ENCODE measurements at places on chromosomes 1 and 21.

- DNase-seq, result no peak
These were observed 7.8 kb upstream of the GPR61 start for GRCh38 chr1:109531826-109532364.

DNA sequence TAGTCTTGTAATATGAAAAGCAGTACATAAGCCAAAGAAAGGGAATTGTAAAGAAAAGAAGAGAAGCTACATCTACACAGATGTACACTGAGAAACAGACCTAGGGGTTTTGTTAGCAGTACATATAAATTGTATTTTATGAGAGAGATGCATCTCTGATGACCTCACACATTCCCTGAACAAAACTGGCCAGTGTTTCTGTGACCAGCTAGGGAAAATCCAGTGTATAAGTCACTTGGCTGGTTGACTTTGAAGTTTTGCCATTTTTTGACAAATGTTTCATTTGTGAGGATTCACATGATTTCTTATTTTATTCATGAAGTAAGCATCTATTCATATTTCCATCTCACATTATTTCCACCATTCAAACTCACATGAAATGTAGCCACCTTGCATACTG lies 28.3 kb upstream of the DYNLT5 start:
- no peak for DNase-seq

DNA sequence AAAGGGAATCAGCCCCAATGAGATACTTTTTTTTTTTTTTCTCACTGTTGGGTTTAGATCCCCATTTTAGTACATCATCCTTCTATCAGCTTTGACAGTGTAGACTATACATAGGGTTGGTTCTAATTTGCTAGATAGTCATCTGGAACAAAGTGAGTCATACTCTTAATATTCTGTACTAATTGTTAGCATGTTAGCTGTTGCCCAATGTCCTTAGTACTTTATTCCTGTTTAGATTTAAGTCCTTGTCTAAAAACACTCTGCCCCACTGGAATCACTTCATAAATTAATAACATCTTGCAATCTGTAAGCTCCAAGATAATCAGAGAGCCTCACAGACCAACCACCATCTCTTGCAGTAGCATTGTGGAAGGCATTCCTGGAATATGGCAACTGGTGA lies 209.8 kb upstream of the KIAA0040 start:
- DNase-seq, result no peak

DNA sequence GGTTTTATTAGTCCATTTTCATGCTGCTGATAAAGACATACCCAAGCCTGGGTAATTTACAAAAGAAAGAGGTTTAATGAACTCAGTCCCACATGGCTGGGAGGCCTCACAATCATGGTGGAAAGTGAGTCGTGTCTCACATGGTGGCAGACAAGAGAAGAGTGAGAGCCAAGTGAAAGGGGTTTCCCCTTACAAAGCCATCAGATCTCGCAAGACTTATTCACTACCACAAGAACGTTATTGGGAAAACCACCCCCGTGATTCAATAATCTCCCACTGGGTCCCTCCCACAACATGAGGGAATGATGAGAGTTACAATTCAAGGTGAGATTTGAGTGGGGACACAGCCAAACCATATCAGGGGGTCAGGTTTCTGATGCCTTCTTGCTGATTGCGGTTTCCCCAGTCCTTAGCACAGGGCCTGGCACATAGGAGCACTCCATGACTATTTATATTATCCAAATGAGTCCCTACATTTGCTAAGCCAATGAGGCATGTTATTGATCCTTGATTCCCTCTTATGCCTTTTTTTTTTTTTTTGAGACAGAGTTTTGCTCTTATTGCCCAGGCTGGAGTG lies 35.3 kb upstream of the PAXBP1 start:
- no peak for DNase-seq

DNA sequence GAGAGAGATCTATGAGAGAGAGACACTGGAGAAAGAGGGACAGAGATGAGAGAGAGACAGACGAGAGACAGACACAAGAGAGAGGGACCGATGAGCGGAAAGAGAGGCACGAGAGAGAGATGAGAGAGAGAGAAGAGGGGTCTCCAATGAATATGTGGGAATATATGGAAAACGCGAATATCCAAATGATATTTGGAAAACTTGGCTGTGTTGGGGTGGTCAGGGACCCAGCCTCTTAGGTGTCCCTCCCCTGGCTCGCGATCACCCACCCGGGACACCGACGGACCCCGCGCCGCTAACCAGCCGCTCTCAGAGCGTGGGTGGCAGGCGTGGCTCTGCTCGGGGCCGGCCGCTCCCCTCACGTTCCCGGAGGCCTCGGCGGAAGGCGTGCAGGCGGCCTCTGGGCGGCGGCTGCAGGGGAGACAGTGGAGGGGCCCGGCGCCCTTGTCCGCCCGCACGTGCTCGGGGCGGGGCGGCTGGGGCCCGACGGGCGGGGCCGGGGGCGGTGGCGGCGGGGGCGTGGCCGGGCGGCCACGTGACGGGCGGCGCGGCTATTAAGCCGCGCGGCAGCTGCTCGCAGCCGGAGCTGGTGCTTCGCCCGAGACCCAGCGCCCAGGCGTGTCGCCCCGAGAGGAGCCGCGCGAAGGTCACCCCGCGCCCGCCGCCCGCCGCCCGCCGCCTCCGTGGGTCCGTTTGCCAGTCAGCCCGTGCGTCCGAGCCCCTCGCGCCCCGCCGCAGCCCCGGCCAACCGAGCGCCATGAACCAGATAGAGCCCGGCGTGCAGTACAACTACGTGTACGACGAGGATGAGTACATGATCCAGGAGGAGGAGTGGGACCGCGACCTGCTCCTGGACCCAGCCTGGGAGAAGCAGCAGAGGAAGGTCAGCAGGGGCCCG lies at the start of gene ACTN2:
ACTN2 (plus strand) TSS at position 583 of the 898 bp plus-strand sequence; CDS start at position 758, 175 bp downstream.
- no peak for DNase-seq

- no peak for DNase-seq
These were observed 729 bp downstream of the APP start for GRCh38 chr21:26169611-26170470.

- no peak for DNase-seq
These were observed 10.1 kb upstream of the CITED4 start for GRCh38 chr1:40872276-40872675.

- DNase-seq, result no peak
These were observed 555.8 kb downstream of the DPYD start for GRCh38 chr1:97365026-97365425.

DNA sequence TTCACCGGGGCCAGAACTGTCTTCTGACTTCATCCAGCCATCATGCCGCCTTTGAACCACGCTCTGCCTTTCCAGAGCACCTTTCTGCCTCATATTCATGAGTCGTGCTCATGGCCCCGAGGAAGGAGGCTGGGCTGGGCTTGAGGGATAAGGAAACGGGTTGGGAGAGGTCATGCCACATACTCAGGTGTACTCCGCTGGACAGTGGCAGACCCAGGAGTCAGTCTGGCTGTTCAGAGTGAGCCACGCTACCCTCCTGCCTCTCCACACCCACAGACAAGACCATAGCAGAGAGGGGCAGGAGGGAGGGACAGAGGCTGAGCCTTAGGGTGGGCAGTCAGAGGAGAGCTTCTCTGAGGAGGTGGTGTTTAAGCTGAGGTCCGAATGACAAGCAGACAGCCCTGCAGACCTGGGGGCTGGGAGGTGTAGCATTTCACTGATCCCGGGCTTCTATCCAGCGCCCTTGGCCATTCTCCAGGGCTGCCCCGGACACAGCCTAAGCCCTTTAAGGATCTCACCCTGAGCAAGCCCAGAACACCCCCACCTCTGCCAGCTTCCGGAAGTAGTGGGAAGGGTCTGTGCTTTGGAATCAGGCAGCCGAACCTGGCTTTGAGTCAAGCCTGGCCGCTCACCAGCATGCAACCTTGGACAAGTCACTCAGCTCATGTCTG lies 102.3 kb downstream of the LACTBL1 start:
- no peak for DNase-seq

DNA sequence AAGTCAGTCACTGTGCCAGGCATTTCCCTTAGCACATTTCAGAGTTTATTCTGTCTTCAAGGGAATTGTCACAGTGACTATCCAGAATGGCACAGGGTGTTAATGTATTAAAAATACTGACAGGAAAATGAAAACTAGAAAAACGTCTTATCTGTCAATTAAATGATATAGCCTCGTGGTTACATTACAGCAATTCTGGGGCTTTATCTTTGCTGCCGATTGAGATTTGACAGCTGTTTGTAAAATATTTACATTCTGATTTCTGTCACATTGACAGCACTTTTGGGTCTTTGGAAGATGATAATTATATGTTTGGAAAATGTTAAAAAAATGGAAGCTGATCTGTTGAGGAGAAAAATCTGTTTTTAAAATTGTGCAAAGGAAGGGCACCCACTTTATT lies 250.0 kb downstream of the CHRM3 start:
- DNase-seq, result no peak

- no peak for DNase-seq
These were observed 21.2 kb downstream of the PRRX1 start for GRCh38 chr1:170685166-170685565.

DNA sequence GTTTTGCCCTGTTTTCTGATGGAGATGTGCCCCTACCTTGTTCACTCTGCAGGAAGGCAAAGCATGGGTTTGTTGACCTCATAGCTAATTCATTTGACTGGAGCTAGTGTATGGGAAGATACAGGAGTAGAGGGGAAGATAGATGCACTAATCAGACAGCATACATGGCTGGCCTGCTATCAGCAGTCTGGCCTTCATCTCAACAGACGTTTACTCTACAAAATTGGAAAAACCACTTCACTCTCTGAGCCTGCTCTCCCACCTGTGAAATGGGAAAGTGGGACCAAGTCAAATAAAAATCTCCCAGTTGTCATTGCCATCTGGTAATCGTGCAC lies 235.2 kb upstream of the RAB4A start:
- no peak for DNase-seq

GRCh38 chr1:231318568-231318967 lies 19.1 kb downstream of the EXOC8 start:
- no peak for DNase-seq

DNA sequence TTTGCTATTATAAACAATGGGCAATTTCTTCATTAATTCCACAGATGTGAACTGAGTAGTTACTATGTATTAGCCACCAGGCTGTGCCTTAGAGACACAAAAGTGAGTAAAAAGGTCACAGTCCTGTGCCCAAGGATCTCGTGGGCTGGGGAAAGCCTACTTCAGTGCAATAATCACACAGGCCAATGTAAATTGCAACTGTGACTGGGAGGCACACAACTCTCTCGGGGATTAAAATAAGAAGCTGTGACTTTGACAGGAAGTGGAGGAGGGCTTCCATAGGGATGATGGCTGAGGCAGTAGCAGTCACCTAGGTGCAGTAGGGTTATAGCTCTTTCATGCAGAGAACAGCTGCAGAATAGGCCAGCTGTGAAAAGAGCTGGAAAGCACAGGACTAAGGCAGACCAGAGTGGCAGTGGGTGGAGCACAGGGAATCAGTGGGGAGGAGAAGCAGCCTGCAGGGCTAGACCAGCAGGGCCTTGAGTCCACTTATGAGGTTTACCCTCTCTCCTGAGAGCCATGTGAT lies 121.9 kb downstream of the MAB21L3 start:
- no peak for DNase-seq

GRCh38 chr1:159675046-159675445 lies 39.3 kb downstream of the CRP start:
- no peak for DNase-seq

DNA sequence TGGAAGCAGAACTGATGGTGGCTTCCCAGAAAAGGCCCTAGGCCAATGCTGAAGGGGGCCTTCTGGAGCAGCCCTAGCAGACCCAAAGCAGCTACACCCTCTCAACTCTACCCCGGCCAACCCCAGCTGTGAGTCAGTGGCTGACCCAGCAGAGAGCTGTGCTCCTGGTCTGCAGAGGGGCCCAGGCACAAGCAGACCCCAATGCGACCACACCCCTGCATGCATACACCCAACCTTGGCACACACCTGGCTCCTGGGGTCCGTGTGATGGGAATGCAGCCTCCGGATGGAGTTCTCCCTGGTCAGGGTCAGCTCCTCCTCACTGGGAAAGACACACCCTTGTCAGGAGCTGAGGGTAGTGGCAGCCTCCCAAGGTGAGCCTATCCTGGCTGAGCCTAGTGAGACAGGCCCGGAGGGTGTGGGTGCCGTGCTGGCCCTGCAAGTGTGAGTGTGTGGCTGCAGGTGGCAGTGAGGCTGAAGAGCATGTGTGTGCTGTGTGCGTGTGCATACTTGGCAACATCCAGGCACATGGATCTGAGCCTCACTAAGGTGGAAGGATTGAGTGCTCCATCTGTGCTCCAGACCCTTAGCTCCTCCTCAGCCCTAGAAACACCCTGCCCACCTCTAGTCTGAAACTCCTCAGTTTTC lies 3.9 kb upstream of the ARHGAP30 start:
- DNase-seq, result no peak

DNA sequence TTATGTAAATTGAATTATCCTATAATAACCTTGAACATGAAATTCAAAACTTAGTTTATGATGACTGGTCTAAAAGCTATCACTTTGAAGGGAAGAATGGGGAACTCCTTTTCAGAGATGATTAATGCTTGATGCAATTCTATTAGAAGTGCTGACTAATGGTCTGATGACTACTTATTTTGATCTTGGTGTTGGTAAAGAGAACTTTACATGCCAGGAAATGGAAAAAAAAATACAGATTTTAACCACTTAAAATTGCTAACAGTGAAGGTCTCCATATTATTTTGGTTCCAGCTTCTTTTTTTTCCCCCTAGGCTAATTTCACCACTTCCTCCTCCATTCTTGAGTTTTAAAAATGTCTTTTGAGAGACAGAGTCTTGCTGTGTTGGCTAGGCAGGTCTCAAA lies 22.9 kb downstream of the S1PR1 start:
- DNase-seq, result no peak

- DNase-seq, result no peak
These were observed 14.4 kb upstream of the FCRL5 start for GRCh38 chr1:157566484-157567300.

DNA sequence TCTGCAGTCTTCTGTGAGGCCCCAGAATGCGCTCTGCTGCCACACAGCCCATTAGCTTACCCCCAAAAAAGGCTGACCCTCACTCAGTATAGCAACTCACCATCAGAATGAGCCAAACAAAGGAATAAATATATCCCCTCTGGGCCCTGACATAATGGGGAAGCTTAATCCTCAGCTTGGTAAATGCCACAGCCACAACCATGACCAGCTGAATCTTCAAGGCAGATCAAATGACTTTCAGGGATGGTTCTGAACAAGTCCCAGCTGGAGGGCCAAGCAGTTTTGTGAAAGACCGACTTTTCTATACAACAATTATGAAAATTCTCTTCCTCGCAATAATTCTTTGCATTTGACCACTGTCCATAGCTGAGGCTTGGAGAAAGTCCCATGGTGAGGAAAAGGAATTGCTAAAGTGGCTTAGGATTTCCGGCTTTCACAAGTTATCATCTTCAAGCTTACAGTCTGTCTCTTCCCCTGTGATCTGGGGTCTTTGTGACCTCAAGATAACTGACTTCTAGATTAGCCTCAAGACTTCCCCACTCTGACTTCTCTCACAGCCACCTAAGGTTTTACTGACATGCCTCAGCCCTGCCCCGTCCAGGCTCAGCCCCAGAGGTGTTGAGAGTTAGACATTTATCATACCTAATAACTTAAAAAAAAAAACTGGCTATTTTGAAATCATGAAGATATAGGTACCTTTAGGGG lies 47.8 kb upstream of the PBX1 start:
- DNase-seq, result no peak
